Fibroblast of villous mesenchyme (primary cell): ENCODE measurements at places on chromosomes 5 and 9.

- DNase-seq, result no peak
Measured at GRCh38 chr5:180040287-180041214, 31.0 kb downstream of the RNF130 start.

GRCh38 chr9:23145467-23145866 lies 680.6 kb downstream of the ELAVL2 start:
- no peak for DNase-seq

DNA sequence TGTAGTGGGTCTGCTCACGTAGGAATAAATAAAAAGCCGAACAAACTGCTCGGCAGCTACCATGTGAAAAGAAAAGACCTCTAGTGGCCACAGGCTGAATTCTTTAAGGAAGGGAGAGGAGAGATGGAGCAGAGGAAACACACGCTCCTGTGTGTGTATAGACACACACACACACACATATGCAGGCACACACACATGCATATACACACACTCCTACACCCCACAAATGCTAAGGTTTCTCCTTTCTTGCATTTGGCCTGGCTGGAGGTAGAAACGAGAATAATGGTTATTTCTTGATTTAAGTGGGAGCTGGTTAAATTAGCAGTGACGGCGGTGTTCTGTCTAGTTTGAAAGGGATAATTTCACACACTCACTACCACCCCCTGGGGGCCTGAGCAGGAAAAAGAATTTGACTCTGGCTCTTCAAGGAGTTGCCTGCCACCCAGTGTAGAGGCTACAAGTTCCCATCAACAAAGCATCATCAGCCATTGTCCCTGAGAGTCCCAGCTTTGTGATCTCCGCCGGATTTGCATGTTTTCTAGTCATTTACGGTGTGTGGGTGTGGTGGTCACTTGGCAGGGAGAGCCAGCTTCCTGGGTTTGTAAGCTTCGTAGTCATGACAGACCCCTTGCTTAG lies at the start of gene INSYN2B:
Gene INSYN2B (minus strand): TSS at position 78 of the 636 bp plus-strand sequence. CDS start 96,597 bp downstream, outside the sequence.
- DNase-seq, result peak; percentile 89

DNA sequence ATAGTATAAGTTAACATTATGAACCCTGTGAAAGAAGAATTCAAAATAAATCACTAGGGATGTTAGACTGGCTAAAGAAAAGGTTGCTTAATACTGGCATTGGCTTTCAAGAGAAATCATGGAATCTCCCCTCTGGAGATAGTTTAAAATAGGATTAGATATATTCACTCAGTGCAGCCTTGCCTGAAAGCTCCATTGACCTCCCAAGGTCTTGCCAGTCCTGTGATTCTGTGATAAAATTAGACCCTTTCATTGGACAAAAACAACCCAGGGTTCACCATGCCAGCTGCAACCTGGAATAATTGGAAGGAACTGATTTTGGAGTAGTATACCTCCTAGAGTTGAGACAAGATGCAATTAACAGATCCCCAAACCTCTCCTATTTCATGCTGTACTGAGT lies 588.1 kb upstream of the MEF2C start:
- DNase-seq, result no peak

DNA sequence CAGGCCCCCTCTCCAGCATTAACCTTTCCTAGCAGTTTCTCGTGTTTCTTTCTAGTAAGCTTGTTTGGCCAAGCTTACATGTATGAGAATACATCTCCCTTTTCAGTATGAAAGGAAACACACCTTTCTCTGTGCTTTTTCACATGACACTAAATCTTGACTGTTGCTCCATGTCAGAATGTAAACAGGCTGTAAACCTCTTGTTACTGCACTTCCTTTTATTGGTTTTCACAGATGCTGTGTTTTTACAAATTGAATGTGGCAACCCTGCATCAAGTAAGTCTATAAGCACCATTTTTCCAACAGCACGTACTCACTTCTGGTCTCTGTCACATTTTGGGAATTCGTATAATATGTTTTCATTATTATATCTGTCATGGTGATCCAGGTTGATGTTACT lies 2.2 kb upstream of the CANX start:
- DNase-seq, result peak; percentile 90

GRCh38 chr5:96683392-96683791 lies 21.2 kb downstream of the CAST start:
- peak; percentile 12 for DNase-seq

DNA sequence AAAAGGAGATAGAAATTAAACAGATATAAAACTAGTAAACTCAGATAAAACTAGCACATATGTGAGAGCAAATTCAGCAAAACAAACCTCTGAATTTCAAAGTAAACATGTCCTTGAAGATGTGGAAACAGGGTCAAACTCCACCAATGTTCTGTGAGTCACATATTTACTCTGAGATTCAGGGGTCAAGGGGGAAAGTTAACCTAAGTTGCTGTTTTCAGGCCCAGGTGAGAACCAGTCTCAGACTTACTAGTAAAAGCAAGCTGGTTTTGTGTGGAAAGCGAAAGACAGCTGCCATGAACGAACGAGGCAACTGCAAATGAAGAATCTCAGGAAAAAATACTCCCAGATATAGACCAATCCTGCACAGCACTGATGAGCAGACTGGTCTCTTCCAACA lies 29.0 kb downstream of the PSMB7 start:
- DNase-seq, result peak; percentile 53

GRCh38 chr9:34591248-34591916 lies 1.9 kb upstream of the CNTFR start:
- peak; percentile 70 for DNase-seq
